ENCODE measurements at places on chromosomes 7 and 10.

GRCh38 chr10:71025535-71025934 lies 137.2 kb upstream of the PCBD1 start:
- DNase-seq = no peak

DNA sequence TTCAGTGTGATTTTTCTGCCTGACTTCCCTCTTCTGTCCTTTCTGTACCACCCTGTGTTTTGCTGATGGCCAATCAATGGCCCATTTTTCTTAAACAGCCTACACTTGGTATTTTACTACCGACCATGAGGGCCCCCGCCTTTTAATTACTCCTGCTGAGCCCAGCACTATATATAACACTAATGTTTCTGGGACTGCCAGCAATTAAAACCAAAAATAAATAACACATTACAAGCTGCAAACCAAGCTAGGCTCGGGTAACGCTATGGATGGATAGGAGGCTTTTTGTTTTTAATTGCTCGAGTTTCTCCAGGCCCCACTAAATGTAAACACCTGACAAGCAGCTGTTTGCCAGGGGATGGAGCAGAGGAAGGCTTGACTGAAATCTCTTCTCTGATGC lies 915.4 kb upstream of the AUTS2 start:
- no peak for DNase-seq

GRCh38 chr10:101770331-101771215 lies 5.3 kb downstream of the FGF8 start:
- no peak for DNase-seq

GRCh38 chr10:36129051-36129450 lies 487.0 kb upstream of the FZD8 start:
- DNase-seq = no peak

- no peak for DNase-seq
Observed at GRCh38 chr10:17585016-17585415, 32.2 kb downstream of the HACD1 start.
